ENCODE measurements at places on chromosomes 1 and 21.

DNA sequence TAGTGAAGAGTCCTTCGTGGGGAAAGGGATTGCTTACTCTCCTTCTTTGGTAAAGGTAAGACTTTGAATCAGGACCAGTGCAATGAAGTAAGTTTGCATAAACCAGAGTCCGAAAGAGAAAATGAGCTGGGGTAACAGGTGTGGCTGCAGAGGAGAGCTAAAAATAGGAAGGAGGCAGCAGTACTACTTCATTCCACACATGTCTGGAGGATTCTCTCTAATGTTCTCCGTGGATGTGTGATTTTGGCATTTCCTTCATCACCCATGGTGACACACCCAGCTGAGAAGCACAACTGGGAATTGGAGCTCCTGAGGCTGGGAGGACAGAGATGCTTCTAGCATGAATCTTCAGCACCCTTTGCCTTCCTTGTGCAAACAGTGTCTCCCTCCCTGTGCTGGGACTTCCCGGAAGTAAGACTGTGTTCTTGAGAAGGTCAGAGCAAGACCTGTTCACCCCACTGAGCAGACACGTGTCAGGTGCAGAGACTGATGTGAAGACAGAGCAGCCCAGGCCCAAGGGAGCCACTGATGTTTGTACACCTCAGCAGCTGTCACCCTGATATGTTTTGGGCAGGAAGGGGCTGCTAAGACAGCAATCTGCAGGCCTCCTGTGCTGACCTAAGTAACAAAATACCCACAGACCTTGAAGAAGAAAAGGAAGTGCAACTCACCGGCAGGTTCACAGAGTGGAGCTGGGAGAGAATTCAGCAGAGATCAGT, 13.3 kb downstream of the FCRL1 start:
- DNase-seq = no peak

DNA sequence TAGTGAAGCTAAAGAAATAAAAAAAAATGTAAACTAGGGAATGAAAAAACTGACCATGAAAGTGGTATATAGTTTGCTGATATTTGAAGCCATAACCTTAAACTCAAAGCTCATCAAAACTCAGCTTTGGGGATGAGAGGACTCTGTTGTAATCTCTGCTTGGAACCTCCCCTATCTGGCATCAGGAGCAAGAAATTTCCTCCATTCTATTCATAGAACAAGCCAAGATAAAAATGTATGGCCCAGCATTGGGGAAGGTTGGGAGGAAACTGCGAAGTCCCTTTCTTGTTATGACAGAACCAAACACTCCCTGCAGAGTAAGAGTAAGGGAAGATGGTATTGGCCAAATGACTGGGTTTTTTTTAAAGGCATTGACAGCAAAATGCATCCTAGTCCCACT, 35.6 kb downstream of the MCOLN2 start:
- DNase-seq = no peak

DNA sequence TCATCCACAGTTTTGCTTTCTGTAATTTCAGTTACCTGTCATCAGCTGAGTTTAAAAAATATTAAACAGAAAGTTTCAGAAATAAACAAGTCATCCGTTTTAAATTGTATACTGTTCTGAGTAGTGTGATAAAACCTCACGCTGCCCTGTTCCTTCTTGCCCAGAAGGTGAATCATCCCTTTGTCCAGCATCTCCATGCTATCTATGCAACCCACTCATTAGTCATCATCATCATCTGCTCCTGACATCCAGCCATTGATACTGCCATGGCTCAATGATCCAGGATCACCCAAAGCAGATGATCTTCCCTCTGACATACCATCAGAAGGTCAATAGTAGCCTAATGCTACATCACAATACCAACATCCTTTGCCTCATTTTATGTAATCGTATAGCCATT, 198.3 kb downstream of the SLC44A5 start:
- no peak for DNase-seq

GRCh38 chr1:156496211-156496761, 4.3 kb downstream of the MEF2D start:
- DNase-seq = no peak

- DNase-seq = no peak
Observed at GRCh38 chr1:3672231-3672970, 20.1 kb downstream of the TP73 start.

- DNase-seq = no peak
Observed at GRCh38 chr1:221574529-221574928, 167.4 kb downstream of the DUSP10 start.

- no peak for DNase-seq
Observed at GRCh38 chr1:161739865-161740566, 9.6 kb upstream of the DUSP12 start.

DNA sequence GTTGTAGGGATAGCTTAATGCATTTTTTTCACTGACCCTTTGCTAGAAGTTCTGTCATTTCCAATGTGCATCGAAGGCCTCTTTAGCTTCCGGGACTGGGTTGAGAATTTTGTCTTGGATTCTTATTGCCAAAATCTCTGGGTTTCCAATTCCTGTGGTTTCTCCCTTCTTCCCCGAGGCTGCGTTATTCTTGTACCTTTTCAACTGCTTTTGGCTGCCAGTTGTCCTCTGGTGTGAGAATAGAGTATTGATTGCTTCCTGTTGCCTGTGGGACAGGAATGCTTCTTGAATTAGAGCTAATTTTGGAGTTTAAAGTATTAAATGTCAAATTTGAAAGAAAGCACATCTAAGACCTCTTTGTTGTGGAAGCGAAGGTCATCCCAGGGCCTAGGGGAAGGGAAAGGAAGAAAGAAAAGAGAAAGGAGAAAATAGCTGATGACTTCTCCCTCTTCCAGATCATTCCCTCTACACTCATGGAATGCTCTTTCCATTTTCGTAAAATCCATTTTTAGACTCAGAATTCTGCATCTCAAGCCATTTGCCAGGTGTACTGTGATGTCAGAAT, 21.1 kb downstream of the HUNK start:
- DNase-seq = no peak

- DNase-seq = peak; percentile 6
Observed at GRCh38 chr1:168720839-168721238, 8.2 kb downstream of the DPT start.

GRCh38 chr1:179805291-179806195, 62.5 kb downstream of the FAM163A start:
- DNase-seq = no peak

GRCh38 chr1:215128504-215128903, 46.0 kb downstream of the KCNK2 start:
- no peak for DNase-seq

DNA sequence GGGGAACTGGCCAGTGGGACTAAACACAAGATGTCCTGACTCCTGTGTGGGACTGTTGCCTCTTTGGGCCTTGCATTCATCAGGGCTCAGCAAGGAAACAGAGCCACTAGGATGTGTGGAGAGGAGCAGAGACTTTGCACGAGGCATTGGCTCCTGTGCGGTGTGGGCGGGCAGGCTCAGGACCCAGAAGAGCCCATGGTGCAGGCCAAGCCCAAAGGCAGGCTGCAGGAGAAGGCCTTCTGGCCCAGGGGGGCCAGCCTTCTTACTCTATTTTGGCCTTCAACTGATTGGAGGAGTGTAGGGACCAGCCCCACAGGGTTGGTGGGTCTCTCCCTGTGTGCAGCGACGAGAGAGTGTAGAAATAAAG, 23.5 kb downstream of the LRRC3 start:
- no peak for DNase-seq

- no peak for DNase-seq
Observed at GRCh38 chr1:118821801-118822200, 166.3 kb downstream of the TBX15 start.

- no peak for DNase-seq
Observed at GRCh38 chr21:18430341-18430740, 26.8 kb upstream of the TMPRSS15 start.

DNA sequence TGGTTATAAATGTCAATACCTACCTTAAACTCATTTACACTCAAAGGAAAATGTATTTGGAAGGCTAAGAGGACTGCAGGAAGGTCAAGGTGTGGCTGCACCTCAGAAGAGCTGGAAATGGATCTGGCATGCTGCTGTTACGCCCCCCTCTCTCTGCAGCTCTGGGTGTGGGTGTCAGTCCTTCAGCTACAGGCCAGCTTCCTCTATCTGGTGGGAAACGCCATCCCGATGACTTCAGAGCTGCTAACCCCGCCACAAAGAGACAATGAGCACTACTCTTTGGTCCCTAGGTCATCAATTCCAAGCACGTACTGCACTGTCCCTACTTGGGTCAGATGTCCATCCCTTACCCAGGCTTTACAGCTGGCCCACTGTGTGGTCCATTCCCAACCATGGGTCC, 74.2 kb downstream of the TEX35 start:
- DNase-seq = no peak

DNA sequence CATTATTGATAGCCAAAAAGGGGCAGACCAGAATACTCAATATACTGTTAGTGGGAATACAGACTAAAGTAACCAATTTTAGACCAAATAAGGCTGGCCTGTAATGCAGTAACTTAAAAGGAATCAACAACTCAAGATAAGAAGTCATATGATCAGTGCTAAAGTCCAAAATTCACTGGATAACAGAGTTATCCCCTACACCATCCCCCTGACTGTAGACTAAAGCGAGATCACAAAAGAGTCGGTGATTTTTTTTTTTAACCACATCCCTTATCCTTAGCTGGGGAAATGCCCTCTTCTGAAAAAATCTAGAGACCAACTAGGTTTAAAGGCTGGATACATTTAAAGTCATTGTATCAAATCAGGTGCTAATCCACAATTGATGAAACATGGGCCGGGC, 7.7 kb downstream of the UBR4 start:
- peak; percentile 17 for DNase-seq

GRCh38 chr1:160328184-160328583, 14.9 kb downstream of the COPA start:
- no peak for DNase-seq

Data from erythroblast (primary cell).